Astrocyte (in vitro differentiated cells and primary cell): ENCODE measurements at places on chromosomes 3 and 15.

DNA sequence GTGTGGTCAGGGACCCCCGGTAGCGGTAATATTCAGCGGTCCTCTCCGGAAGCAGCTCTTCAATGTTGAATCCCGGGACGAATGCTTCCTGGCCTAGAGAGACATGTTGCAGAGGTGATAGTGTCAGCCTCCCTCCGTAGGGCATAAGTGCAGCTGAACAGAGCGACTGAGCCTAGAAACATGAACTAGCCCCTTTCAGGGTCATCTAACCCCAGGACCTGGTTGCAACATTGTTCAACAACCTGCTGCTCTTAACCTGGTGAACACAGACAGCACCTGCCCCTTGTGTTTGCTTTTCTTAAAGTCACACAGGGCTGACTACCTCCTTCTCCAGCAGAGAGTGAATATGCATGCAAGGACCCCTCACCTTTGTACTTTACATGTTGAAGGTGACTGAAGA, 41.3 kb downstream of the CA12 start:
- H3K4me3 ChIP-seq: no peak overlapping the region
- H3K27ac ChIP-seq: no peak overlapping the region
- no peak for DNase-seq
- H3K27me3 ChIP-seq: no peaks in the 10 kb centered on the region

- H3K27ac ChIP-seq: no peak overlapping the region
- DNase-seq: no peak
- no peaks in the 10 kb centered on the region for H3K36me3 ChIP-seq
- no peak overlapping the region for H3K4me3 ChIP-seq
- peaks cover 4% of the 10 kb centered on the region for H3K27me3 ChIP-seq
Measured at GRCh38 chr15:59830873-59831272, 141.8 kb upstream of the BNIP2 start.

GRCh38 chr3:43289401-43289800, 3.1 kb downstream of the SNRK start:
- DNase-seq: no peak
- no peaks in the 10 kb centered on the region for H3K36me3 ChIP-seq
- H3K27ac ChIP-seq: no peak overlapping the region
- no peak overlapping the region for H3K4me3 ChIP-seq

GRCh38 chr3:182981038-182981380, 671 bp upstream of the DCUN1D1 start:
- DNase-seq: no peak
- peak overlapping the region; percentile 56 for H3K4me3 ChIP-seq
- peaks cover 12% of the 10 kb centered on the region for H3K4me1 ChIP-seq

GRCh38 chr15:81297603-81298575, 26.1 kb downstream of the STARD5 start:
- no peak overlapping the region for H3K27ac ChIP-seq
- H3K36me3 ChIP-seq: no peaks in the 10 kb centered on the region
- peaks cover 15% of the 10 kb centered on the region for H3K27me3 ChIP-seq
- H3K4me1 ChIP-seq: peaks cover 5% of the 10 kb centered on the region
- no peak for DNase-seq
- no peak overlapping the region for H3K4me3 ChIP-seq

DNA sequence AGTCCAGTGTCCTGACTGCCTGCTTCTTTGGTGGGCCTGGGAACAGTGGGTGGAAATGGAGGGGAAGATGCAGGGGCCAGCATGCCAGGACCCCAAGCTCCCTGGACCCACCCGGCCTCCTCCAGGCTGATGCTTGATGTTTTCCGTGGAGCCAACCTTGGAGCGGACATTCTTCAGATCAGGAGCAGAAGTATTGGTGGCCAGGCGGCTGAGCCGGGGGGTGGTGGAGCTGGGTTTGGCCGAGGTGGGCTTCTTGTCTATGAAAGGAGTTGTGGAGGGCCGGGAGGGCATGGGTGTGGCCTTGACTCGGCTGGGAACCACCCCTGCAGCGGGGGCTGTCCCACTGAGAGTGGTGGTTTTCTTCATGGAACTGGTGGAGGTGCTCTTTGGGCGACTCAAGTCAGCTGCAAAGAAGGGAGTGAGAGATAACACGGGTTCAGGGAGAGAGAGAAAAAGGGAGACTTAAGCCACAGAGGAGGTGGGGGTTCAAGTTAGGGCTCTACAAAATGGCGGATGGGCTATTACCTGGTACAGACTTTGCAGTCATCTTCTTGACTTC, 67.8 kb downstream of the DHX30 start:
- DNase-seq: no peak
- no peak overlapping the region for H3K4me3 ChIP-seq
- no peaks in the 10 kb centered on the region for H3K27me3 ChIP-seq
- peaks cover 64% of the 10 kb centered on the region for H3K36me3 ChIP-seq

DNA sequence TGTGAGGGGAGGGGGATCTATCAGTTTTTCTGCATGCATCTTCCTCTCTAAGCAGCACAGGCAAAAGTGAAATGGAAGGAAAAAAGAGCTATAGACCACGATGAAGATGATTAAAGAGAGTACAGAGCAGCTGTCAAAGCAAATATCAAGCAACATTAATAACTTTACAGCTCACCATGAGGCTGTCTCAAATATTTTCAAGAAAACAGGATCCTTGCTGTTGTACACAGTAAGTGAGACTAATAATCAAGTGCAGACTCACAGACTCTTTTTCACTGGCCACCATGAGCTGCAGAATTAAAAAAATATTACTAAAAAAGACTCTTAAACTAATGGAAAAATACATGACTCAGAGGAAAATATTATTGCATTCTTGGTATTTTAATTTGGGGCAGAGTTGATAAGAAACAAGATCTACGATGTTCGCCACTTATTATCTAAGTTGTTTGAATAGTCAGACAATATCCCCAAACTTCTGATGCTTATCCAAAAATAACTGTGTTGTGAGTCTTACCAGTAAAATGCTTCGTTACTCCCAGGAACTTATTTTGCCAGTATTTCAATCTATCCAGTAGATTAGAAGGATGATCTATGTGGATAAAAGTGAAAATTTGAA, 817.5 kb upstream of the ALCAM start:
- H3K4me3 ChIP-seq: no peak overlapping the region
- no peak overlapping the region for H3K27ac ChIP-seq
- H3K4me1 ChIP-seq: no peaks in the 10 kb centered on the region
- no peaks in the 10 kb centered on the region for H3K27me3 ChIP-seq
- DNase-seq: peak; percentile 63
